ENCODE measurements at places on chromosomes 12 and 14.

DNA sequence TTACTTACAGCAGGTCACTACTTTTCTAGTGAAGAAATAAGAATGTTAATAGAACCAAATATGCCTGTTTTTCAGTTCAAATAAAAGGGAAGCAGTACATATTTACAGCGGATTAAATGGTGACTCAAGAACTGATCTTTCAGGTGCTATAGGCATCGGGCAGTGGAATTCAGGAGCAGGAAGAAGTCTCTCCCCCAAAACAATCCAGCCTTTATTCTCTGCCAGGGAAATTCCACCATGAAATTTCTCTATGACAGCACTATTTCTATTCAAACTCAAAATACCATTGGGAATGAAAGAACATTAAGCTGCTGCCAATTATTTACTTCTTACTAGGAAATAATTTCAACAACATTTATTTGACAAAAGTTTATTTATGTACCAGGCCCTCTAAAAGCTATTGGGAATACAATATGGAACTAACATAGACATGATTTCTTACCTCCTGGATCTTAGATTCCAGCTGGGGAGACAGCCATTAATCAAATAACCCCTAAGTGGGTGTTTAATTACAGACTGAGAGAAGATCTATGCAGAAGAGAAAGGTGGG, 60.3 kb upstream of the KRR1 start:
- no peak for DNase-seq

- DNase-seq = no peak
Observed at GRCh38 chr12:27577688-27578087, 53.7 kb downstream of the PPFIBP1 start.

GRCh38 chr14:71235875-71236274, 328.6 kb downstream of the PCNX1 start:
- DNase-seq = no peak

GRCh38 chr14:64703395-64704142, 655 bp upstream of the PLEKHG3 start:
- DNase-seq = no peak

GRCh38 chr12:4447151-4447550, 1.5 kb upstream of the FGF6 start:
- no peak for DNase-seq

- no peak for DNase-seq
Observed at GRCh38 chr12:13205809-13206559, 9.5 kb downstream of the EMP1 start.

DNA sequence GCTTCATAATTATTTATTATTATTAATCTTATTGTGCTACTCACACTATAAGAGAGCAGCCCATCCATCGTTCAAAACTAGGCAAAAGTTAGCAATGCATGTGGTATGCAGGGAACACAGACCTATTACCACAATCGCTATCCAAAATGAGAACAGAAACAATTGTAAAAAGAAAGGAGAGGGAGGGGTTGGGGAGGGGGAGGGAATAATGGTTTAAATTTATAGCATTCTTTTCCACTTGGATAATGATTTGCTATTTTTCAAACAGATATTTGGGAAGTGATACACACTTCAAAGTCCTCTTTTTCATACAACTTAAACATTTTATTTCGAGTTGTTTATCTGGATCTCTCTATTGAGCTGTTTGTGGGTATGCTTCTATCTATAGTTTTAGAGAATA, 248.6 kb upstream of the SOX5 start:
- DNase-seq = no peak

- no peak for DNase-seq
Observed at GRCh38 chr14:59900556-59900955, 19.4 kb upstream of the LRRC9 start.

- DNase-seq = no peak
Observed at GRCh38 chr12:52049286-52049685, 2.0 kb upstream of the NR4A1 start.

- no peak for DNase-seq
Observed at GRCh38 chr12:79344855-79345847, 345.6 kb downstream of the PAWR start.

GRCh38 chr14:51552768-51553404, 98.8 kb upstream of the FRMD6 start:
- DNase-seq = no peak

DNA sequence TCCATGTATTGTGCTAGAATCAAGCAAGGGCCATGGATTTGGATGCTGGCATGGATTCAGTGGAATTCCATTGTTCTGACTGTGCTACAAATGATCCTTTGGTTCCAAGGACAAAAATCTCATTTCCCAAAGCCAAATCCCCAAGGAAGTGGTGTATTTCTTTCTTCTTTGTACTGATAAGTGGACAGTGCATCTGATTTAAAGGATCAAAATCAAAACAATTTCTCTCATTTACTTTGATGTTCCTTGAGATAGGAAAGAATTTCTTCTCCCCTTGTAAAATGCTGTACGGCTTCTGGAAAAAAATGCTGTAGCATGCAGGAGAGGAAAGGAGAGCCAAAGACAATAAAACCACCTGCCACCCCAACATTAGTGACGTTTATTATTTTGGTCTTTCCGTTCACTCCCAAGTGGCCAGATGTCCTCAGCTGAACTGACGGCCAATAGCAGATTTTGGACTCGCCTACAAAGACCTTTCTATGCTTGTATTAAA, 185.7 kb downstream of the PRKD1 start:
- no peak for DNase-seq

GRCh38 chr14:32393119-32393518, 64.0 kb downstream of the AKAP6 start:
- no peak for DNase-seq

DNA sequence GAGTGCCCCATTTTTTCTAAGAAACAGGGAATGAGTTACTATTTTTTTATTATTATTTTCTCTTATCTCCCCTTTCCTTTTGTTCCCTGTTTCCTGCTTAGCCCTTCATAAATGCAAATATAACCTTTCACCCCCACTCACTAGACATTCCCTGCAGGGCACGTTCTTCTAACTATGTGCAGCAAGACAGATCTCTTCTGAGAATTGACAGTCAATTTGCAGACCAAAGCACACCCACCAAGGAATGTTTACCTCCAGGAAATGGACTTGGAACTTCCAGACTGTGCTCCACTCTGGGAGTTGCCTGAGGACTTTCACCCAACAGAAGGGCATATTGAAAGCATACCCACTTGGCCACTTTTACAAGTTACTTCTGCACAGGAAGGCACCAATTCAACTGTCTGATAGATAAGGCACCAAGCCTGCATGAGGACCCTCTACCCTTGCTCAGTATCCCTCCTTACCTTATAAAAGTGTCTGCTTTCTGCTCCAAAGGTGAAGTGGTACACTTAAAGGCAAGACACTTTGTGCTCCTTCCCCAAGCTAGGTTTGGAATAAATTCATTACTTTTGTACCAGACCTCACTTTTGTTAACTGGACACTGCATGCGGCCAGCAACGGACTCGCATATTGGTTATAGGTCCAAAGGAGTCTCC, 6.5 kb downstream of the TAS2R19 start:
- DNase-seq = no peak

DNA sequence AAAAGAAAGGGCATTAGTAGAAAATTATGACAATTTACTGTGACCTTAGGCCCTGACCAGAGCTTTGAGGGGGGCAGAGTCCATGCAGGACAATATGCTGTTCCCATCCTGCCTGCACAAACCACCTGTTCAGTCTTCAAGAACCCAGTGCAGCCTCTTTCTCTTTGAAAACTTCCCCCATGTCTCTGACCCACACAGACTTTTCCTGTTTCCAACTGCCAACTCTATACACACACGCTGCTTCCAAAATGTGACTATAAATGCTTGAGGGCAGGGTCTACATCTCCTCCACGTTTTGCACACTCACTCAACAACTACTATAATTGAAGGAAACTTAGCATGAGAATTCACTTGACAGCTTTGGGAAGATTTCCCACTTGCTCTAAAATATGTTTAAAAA, 36.6 kb upstream of the SYCP3 start:
- no peak for DNase-seq

- no peak for DNase-seq
Observed at GRCh38 chr12:83958997-83959396, 953.6 kb downstream of the SLC6A15 start.

DNA sequence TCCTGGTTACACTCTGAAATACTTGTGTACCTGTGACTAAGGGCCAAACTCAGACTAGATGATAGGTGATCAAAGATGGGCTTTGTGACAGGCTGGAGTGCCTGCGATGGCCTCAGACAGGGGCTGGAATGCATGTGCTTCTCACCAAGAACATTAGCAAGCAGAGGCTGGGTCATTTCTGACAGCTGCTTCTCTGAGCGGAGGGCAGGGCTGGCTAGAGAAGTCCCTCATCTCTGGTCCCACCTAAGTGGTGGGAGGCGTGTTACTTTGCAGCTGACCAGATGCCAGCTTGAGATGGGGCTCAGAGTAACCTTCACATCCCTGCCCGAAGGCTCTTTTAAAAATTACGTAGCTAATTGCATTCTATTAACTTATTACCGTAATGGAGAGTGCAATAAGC, 106.8 kb upstream of the RTL1 start:
- no peak for DNase-seq

DNA sequence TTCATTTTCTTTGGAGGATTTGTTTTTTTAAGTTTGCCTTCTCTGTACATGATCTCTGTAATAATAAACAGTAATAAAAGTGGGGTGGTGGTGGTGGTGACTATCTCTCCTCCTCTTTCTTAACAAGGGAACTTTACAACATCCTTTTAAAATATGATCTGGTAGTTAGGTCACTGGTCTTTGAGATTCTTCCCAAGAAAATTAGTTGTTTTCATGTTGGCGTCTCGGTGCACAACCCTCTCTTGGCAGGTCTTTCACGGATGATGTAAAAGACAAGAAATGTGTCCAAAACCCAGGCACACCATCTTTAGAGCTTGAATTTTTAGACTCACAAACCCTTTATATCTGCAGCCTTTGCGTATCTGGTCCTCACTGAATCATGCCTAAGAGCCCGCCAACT, 488.5 kb upstream of the TBX3 start:
- DNase-seq = no peak

DNA sequence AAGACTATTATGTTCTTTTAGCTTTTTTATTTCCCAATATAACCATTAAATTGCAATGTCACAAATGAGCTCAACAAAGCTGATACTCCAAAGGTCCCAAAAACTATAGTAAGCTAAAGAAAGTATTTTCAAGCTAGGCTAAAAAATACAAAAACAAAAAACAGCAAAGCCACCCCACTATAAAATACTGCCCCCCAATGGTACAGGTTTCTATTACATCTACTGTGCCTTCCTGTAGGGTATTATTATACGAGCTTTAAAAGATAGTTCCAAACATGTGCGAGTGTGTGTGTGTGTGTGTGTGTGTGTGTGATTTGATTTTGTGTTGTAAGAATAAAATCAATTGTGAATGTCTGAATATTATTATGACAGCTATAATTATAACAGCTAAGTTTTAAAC, 1.1 kb downstream of the IFNG start:
- DNase-seq = no peak

- DNase-seq = no peak
Observed at GRCh38 chr12:122874081-122874480, 21.8 kb downstream of the VPS37B start.
